Stimulated activated CD4-positive, alpha-beta T cell treated with anti-CD3 and anti-CD28 coated beads, TNF-alpha, amount 100 ng/mL, for 1 hour (primary cell): ENCODE measurements at places on chromosomes 4 and X.

- DNase-seq, result no peak
Measured at GRCh38 chr4:130478406-130478805, 1382.5 kb downstream of the C4orf33 start.

- DNase-seq, result no peak
Measured at GRCh38 chrX:21606002-21606401, 52.1 kb downstream of the KLHL34 start.

- no peak for DNase-seq
Measured at GRCh38 chr4:10006601-10007435, 14.5 kb downstream of the SLC2A9 start.

DNA sequence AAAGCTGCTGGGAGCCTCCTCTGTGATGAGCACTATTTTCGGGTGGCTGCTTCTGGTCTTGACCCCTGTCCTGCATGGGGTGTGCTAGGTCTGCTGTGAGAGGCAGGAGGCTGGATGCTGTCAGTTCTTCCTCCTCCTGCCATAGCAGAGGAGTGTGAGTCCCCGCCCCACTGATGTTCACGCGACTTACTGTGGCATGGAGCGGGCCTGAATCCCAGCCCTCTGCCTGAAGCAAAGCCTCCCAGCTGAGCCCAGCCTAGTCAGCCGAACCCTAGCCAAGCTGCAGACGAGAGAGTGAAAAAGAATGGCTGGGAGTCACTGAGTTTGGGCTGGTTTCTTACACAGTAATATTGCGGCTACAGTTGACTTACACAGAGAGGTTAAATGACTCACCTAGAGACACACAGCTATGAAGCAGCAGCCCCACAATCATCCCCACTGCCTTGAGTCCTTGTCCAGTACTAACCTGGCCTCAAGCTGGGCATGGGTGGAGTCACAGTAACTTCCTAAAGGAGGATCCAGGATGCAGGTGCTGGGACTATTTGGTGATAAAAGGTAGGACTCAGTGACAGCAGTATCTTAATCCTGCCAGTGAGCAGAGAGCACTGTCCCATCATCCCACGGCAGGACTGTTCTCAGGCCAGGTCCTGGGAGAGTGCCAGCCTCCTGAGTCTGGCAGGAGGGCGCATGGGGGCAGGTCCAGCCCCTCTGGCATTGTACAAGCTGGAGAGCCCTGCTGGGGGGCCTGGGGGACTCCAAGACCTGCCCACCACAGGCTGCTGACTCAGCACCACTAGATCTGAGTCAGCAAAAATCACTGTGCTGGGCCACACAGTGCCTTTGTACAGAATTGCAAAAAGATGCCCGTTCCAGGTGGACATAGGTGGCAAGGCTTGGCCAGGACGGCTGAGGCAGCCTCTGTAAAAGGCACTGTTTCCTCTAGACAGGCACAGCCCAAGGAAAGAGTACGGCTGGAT, 60.4 kb upstream of the CRMP1 start:
- no peak for DNase-seq

DNA sequence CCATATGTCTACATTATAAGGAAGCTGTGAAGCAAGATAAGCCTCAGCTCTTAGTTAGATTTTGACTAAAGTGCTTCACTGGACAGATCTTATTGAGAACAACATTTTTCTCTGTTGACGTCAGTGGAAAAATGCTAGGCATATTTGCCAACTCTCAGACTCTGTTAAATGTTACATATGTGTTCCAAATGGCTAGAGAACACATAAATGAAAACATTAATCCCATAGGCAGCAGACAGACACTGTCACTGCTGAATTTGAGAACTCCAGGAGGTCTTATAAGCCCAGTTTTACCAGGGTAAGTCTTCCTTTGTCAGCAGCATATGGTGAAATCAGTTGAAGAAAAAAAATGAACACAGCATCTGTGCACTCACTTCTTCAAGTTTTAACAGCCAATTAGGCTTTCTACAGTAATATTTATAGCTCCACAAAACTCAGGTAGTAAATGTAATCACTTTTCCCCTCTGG, 186.9 kb downstream of the CAMK2D start:
- no peak for DNase-seq

GRCh38 chr4:7170012-7170411, 22.3 kb upstream of the SORCS2 start:
- no peak for DNase-seq

DNA sequence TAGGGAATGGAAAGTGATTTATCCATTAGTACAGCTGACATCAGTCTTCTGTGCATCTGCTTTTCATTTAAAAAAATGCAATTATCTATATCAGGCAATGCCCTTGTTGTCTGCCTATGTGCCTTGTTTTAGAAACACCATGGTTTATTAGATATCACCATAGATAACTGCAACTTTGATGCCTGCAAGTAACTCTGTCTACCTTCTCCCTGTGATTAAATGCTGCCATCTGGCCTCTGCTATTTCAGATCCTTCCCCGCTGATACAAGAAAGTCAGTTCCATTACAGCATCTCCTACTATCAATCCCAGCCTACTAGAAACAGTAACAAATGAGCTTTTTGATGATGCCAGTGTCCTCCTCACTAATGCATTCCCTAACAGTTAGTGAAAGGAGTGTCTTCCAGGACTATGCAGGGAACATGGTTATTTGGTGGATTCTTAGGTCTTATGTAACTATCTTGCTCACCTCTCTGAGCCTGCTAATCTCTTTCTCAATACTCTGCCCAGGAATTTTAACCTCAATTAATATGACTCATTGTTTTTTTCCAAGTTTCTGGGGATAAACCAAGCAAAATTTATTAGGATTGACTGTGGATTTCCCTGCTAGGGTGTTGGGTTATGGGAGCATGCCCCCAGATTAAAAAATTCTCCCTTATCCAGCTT, 444.9 kb downstream of the RAPGEF2 start:
- no peak for DNase-seq

GRCh38 chrX:70124678-70125077, 8.6 kb upstream of the IGBP1 start:
- DNase-seq, result no peak

- no peak for DNase-seq
Measured at GRCh38 chr4:122715221-122715620, 17.3 kb upstream of the BBS12 start.

DNA sequence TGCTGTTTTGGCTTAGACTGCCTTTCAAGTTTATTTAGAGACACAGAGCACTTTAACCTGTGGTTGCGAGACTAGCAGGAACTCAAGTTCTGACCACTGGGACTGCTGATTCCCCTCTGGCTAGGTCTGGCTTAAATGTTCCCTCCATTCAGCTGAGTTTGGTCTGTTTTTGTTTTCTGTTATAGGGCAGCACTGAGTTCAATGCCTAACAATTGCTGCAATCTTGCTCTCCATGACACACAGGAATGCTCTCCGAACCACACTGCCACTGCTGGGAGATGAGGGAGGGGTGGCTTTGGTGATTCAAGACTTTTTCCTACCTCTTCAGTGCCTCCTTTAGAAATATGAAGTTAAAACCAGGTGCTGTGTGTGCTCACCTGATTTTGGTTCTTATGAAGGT, 106.3 kb upstream of the EOLA2 start:
- no peak for DNase-seq

DNA sequence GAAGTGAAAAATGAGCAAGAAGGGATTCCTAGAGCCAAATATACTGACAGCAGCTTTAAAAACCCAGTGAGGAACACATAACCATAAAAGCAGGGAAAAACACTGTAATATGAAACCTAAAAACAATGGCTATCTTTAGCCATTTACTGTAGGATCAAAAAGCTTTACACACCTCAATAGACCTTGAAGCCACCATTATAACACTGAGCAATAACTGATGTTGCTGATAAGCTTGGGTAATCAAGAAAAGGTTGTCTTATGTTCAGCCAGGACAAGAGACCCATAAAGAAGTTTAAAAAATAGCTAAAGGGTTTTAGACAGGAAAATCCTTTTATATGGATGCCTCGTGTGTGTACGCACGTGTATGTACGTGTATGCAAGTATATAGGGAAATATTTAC, 16.9 kb downstream of the GATB start:
- DNase-seq, result no peak

DNA sequence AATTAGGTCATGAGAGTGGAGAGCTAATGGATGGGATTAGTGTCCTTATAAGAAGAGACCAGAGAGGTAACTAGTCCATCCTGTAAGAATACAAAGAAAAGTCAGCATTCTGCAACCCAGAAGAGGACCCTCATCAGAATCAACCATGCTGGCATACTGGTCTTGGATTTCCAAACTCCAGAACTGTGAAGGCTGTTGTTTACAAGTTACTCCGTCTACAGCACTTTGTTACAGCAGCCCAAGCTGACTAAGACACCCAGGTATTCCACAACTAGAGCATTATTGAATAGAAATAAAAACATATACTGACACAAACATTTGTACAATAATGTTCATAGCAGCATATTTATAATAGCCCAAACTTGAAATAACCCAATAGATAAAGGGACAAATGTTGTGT, 9.2 kb downstream of the TMEM156 start:
- no peak for DNase-seq

- DNase-seq, result no peak
Measured at GRCh38 chr4:2417226-2417764, 1.1 kb downstream of the ZFYVE28 start.

DNA sequence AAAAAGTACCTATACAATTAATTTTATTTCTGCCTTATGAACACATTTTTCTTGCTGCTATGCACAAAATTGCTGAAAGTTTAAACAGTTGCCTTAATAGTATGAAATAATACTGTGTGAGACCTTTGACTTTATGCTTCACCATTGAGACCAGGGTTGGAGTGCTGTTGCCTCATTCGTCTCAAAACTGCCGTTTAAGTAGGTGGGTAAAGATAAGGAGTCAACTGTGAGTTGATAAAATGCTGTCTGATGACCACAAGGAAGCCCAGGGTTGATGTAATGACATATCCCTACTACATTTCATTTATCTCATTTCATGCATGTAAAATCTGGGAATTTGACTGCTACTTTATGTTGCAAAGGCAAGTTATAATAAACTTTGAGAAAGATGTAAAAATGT, 23.4 kb downstream of the STK26 start:
- DNase-seq, result no peak

GRCh38 chr4:77481856-77482255, 123.8 kb upstream of the CXCL13 start:
- DNase-seq, result no peak

DNA sequence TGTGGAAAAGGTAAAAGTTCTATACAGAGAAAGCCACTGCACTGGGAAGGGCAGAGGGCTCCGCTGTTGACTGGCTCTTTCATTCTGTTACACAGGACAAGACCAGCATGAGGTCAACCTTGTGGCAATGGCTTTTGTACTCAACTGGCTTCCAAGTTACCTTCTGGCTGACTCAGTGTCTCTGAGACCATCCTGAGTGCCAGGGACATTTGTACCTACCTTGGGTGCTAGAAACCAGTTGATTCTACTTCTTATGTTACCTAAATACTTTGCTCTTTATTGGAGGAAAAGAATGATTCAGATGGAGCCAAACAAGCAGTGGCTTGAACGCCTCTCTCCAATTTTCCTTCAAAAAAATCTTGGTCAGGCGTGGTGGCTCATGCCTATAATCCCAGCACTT, 123.2 kb downstream of the RBM47 start:
- no peak for DNase-seq

DNA sequence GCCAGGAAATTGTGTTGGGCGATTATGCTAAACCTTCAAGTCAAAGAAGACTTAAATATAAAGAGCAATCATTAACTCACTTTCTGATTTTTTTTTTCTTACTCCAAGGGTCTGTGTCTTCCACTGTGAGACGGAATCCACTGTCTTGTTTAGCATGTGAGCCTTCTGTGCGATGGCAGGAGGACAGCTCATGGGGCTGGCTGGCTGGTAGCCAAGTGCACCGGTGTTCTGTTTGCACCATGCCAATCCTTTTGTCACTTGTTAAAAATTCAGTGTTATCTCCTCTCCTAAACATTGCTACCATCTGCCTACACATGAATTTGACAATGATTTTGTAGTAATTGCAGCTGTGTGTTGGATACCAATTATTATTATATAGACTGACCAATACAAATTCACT, 1056.3 kb upstream of the IGFBP7 start:
- no peak for DNase-seq

DNA sequence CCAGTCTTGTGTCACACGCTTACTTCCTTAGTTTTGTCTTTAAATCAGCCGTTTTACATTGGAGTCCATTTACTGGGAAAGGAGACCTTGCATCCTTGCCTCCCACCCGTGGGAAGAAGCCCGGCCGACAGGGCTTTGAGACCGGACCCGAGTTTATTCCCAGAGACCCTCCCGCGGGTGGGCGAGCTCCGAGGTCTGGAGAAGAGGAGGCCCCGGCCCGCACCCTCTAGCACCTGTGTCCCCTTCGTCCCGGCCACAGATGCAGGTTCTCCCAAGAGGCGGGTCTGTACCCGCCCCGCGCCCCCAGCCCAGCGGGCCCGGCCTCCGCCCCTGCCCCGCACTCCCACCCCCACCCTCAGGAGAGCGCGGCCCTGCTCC, 3.8 kb upstream of the SLC26A1 start:
- DNase-seq, result no peak

GRCh38 chrX:40318076-40318475, 220.3 kb upstream of the BCOR start:
- no peak for DNase-seq

GRCh38 chrX:117987373-117987772, 129.2 kb downstream of the KLHL13 start:
- DNase-seq, result no peak

- no peak for DNase-seq
Measured at GRCh38 chrX:100615005-100615404, 21.6 kb downstream of the TSPAN6 start.

DNA sequence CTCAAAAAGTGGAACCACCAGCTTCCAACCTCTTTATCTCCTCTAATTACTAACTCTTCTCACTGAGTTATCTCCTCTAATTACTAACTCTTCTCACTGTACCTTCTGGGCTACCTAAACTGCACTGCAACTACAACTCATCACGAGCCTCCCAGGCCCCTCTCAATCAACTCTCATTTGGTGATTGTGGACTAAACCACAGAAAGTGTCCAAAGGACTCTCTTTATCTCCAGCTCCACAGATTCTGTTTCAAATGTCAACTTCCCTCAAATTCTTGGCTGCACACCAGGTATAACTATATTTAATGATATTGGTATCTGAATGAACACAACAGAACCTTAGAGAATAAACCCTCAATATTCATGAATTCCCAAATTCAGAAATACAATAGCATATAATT, 182.9 kb downstream of the MAML3 start:
- no peak for DNase-seq

DNA sequence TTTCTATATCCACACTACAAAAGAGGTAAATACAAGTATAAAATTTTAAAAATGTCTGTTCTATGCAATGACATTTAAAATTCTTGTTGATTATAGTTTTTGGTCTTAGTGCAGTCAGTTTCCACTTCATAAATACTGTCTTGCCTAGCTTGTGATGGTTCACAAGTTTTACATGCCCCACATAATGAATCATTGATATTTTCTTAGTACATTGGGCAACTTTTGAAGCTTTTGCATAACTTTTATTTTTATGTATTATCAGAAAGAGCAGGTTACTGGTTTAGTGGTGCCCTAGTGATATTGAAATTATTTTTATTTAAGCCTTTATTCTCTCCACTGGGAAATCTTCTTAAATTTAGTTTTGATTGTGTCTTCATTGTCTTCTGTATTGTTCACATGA, 388.0 kb downstream of the CCSER1 start:
- no peak for DNase-seq

- no peak for DNase-seq
Measured at GRCh38 chr4:61143461-61143860, 56.7 kb upstream of the ADGRL3 start.
